Thoracic aorta (tissue), 2 donors: ENCODE measurements at places on chromosomes 2 and 18. TPM values are rescaled to one million over a fixed set of nuclear protein-coding genes. Genes with fewer than 3 reads are reported as not detected.
A peak's percentile ranks its signal among the peaks of the same experiment; 100 is the strongest.

The ALLC gene
- not detected for total RNA-seq

The DNAH6 gene
- total RNA-seq: 0.85 TPM

The FOXD4L1 gene
- not detected for total RNA-seq

The CXCR4 gene
- 42.2 TPM for total RNA-seq

The GPR39 gene
- total RNA-seq: 1.9 TPM

- H3K36me3 ChIP-seq: no peaks in the 10 kb centered on the region
- no peak for DNase-seq
- H3K4me3 ChIP-seq: no peak overlapping the region
- H3K27ac ChIP-seq: no peak overlapping the region
- no peaks in the 10 kb centered on the region for H3K27me3 ChIP-seq
Measured at GRCh38 chr2:10220902-10221391, 81.8 kb upstream of the HPCAL1 start.

DNA sequence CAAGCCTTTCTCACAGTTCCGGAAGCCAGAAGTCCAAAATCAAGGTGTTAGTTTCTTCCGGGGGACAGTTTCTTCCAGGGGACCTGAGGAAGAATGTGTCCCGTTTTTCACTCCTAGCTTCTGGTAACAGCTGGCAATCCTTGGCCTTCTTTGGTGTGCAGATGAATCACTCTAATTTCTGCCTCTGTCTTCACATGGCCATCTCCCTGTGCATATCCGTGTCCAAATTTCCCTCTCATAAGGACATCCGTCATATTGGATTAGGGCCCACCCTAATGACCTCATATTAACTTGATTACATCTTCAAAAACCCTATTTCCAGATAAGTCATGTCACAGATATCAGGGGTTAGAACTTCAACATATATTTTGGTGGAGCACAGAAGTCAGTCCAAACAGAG, 141.4 kb downstream of the ZEB2 start:
- no peak overlapping the region for H3K27ac ChIP-seq
- H3K36me3 ChIP-seq: no peaks in the 10 kb centered on the region
- peaks cover 37% of the 10 kb centered on the region for H3K4me1 ChIP-seq
- H3K27me3 ChIP-seq: no peaks in the 10 kb centered on the region
- no peak for DNase-seq
- no peak overlapping the region for H3K4me3 ChIP-seq

DNA sequence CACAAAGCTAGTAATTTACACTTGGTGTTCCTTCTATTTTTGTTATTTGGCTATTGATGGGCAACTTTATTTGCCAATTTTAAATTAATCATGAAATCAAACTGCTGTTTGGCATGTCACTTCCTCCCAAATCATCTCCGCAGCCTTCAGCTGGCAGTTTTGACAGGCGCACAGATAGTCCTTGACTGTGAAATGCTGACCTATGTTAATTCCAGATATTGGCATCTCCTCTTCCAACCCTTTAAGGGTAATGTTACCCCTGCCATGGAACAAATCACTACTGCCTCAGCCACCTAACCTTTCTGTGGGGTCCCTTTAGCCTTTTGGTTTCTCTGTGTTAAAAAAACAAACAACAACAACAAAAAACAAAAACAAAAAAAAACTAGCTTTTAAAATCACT, 182.4 kb upstream of the TANK start:
- H3K36me3 ChIP-seq: no peaks in the 10 kb centered on the region
- no peaks in the 10 kb centered on the region for H3K4me1 ChIP-seq
- H3K27me3 ChIP-seq: no peaks in the 10 kb centered on the region
- no peak for DNase-seq

DNA sequence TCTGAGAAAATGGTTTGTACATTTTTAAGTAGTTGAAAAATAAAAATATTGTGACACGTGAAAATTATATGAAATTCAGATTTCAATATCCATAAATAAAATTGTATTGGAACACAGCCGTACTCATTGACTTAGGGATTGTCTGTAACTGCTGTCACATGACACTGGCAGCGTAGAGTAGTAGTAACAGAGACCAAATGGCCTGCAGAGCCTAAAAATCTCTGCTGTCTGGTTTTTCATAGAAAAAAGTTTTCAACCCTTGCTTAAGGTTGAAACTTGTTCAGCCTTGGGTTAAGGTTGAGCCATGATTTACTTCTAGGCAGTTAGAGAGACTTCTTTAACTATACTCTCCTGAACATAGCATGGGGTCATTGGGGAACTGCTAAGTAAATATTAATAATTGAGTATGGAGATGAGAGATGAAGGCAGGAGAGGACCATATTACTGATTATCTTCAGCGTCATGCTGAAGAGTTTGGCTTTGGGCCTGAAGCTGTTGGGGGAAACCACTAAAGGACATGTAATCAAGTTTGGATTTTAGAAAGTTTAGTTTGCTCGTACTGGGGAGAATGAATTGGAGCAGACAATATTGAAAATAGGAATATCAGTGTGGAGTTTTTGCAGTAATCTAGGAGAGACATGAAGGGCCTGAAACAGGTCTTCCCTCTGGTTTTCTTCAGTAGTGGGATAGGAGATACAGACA, 16.2 kb downstream of the EML4 start:
- H3K4me1 ChIP-seq: peaks cover 36% of the 10 kb centered on the region
- no peaks in the 10 kb centered on the region for H3K36me3 ChIP-seq
- H3K4me3 ChIP-seq: peak overlapping the region; percentile 54
- H3K27me3 ChIP-seq: no peaks in the 10 kb centered on the region
- peak overlapping the region; percentile 41 for H3K27ac ChIP-seq

DNA sequence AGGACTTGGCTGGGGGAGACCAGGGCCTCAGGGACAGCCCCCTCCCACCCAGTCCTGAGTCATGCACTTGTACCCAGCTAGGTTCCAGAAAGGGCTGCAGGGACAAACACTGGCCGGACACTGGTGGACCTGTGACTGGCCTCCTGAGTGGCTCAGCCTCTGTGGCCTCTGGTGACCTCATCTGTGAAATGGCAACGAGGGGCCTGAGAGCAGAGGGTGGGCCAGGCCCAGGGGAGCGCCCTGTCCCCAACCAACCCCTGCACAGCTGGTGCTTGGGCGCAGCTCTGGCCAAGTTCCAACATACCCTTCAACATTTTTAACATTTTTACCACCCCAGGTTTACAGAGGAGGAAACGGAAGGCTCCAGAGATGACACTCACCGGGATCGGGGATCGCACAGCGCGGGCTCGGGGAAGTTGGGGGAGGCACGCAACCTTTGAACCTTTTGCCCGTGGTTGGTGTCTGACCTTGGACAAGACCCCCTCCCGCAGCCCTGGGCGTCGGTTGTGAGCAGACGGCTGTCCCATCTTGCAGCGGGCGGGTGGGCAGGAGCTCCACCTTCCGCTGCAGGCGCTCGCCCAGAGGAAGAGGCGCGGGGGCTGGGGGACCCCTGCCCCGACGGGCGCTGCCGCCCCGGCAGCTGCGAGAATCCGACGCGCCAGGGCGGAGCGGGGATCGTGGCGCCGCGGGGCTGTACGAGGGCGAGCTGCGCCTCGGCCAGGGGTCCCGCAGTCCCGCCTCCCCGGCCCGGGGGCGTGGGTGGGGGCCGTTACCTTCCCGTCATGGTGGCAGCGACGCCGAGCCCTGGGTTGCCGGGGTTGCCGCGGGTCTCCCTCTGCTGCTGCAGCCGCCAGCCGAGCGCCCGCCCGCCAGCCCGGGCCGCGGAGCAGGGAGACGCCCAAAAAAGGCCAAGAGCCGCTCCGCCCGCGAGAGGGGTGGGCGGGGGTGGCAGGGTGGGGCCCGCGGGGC, 805 bp downstream of the LIMS2 start:
- H3K4me3 ChIP-seq: peak overlapping the region; percentile 96
- peaks cover 32% of the 10 kb centered on the region for H3K4me1 ChIP-seq
- peak overlapping the region; percentile 95 for H3K27ac ChIP-seq
- DNase-seq: no peak

DNA sequence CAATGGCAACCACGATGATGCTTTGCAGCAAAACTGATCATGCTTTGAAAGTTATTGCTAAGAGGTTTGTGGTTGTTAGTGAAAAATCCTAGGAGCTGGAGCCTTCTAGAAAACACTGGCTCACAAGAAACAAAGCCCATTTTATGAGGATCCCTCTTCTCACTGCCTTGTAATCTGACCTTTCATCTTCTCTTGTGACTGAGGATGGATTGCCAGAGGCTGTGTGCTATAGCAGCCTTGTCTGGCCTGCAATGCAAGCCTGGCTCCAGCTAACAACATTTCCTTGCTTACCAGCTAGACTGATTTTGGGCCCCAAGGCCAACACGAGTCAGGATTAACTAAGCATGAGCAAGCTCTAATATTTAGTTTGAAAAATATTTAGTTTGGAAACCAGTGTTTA, 13.1 kb downstream of the PIEZO2 start:
- H3K27ac ChIP-seq: no peak overlapping the region
- no peaks in the 10 kb centered on the region for H3K36me3 ChIP-seq
- peaks cover 30% of the 10 kb centered on the region for H3K4me1 ChIP-seq
- no peak overlapping the region for H3K4me3 ChIP-seq

- H3K4me3 ChIP-seq: peak overlapping the region; percentile 18
- no peak for DNase-seq
- no peaks in the 10 kb centered on the region for H3K36me3 ChIP-seq
- no peak overlapping the region for H3K27ac ChIP-seq
- H3K4me1 ChIP-seq: peaks cover 26% of the 10 kb centered on the region
Measured at GRCh38 chr2:144582651-144583380, 62.9 kb upstream of the ZEB2 start.

- H3K4me3 ChIP-seq: no peak overlapping the region
- no peak overlapping the region for H3K27ac ChIP-seq
- H3K4me1 ChIP-seq: no peaks in the 10 kb centered on the region
- DNase-seq: no peak
Measured at GRCh38 chr2:146271131-146271831, 1573.5 kb upstream of the ACVR2A start.

DNA sequence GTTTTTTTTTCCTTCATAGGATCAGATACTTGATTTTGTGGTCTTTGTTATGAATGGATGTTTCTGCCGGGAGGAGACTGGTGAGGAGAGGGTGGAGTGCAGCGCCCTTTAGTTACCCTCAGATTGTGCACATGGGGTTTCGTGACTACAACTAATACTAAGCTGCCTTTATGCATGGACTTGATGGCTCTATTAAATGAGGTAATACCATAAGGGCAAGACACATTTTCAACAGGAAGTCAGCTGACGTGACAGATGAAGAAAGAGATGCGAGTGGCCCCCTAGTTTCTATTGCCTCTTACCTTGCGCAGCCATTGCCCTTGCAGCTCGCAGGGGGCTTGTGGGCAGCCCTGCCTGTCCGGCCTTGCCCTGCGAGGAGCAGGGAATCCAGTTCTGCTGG, 24.4 kb downstream of the ZNF407 start:
- H3K4me1 ChIP-seq: no peaks in the 10 kb centered on the region
- H3K27me3 ChIP-seq: no peaks in the 10 kb centered on the region
- no peak overlapping the region for H3K27ac ChIP-seq
- no peak overlapping the region for H3K4me3 ChIP-seq

GRCh38 chr2:72326759-72327158, 179.1 kb upstream of the CYP26B1 start:
- H3K4me3 ChIP-seq: no peak overlapping the region
- H3K27me3 ChIP-seq: no peaks in the 10 kb centered on the region
- DNase-seq: no peak
- no peaks in the 10 kb centered on the region for H3K36me3 ChIP-seq
- H3K4me1 ChIP-seq: no peaks in the 10 kb centered on the region

DNA sequence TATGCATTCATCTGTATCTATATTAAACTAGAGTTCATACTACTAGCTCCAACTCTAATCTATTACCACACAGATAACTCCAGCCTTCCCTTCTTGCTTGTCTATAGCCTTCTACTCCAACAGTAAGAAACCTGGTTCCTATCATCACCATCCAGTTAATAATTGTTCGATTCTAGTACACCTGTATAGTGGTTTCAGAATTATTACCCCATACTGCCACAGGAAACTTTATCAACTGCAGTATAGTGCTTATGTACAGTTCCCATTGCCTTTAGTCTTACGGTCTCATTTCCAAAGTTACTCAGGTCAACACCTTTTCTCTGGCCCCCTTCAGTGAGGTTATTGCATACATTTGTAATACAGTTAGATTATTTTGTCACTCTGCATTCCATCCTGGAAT, 14.5 kb downstream of the METTL8 start:
- no peaks in the 10 kb centered on the region for H3K27me3 ChIP-seq
- no peak for DNase-seq
- H3K36me3 ChIP-seq: no peaks in the 10 kb centered on the region
- no peaks in the 10 kb centered on the region for H3K4me1 ChIP-seq
- H3K4me3 ChIP-seq: no peak overlapping the region

GRCh38 chr2:72136933-72137497, 10.6 kb downstream of the CYP26B1 start:
- DNase-seq: no peak
- H3K36me3 ChIP-seq: no peaks in the 10 kb centered on the region
- H3K27ac ChIP-seq: no peak overlapping the region
- H3K4me3 ChIP-seq: no peak overlapping the region
- H3K4me1 ChIP-seq: peaks cover 28% of the 10 kb centered on the region

DNA sequence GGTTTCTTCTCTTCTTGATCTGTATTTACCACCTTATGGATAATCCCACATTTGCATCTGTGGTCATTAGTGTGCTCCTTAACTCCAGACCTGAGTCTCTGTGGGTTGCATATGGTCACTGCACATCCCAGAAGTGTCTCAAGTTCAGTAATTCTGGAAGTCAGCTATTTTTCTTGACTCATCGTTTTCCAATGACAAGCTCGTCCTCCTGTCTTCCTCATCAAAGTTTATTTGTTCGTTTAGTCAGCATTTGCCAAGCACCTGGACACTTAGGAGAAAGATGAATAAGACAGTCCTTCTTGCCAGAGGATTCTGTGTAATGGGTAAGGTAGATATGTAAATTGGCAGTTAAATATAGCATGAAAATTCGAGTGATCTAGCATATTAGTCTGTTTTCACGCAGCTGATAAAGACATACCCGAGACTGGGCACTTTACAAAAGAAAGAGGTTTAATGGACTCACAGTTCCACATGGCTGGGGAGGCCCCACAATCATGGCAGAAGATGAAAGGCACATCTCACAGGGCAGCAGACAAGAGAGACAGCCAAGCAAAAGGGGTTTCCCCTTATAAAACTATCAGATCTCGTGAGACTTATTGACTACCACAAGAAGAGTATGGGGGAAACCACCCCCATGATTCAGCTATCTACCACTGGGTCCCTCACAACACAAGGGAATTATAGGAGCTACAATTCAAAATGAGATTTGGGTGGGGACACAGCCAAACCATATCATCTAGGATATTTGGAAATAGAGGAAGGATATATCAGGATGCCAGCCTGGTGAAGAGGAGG, 19.4 kb downstream of the FASTKD2 start:
- DNase-seq: no peak
- no peaks in the 10 kb centered on the region for H3K27me3 ChIP-seq
- no peak overlapping the region for H3K27ac ChIP-seq
- no peak overlapping the region for H3K4me3 ChIP-seq
- H3K36me3 ChIP-seq: peaks cover 41% of the 10 kb centered on the region
- H3K4me1 ChIP-seq: no peaks in the 10 kb centered on the region

- DNase-seq: no peak
- H3K4me3 ChIP-seq: no peak overlapping the region
- H3K4me1 ChIP-seq: peaks cover 44% of the 10 kb centered on the region
Measured at GRCh38 chr18:13615432-13615861, 110.9 kb downstream of the FAM210A start.

DNA sequence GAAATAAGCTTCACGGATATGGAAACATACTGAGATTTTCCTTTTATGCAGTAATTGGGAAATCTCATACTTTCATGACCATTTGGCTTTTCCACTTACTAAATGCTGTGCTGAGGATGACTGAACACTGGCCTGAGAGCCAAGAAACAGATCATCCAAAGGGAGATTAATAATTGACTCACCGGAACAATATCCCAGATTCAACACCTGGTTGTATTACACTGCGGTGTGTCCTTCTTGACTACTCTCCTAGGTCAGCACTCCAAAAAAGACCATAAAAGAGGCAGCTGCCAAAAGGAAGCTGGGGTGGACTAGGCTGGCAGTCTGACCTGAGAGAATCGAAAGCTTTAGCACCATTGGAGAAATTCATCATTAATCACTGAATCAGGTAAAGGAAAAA, 469.1 kb downstream of the CBLN2 start:
- no peaks in the 10 kb centered on the region for H3K36me3 ChIP-seq
- no peak for DNase-seq
- H3K4me1 ChIP-seq: no peaks in the 10 kb centered on the region
- no peaks in the 10 kb centered on the region for H3K27me3 ChIP-seq
- H3K4me3 ChIP-seq: no peak overlapping the region
